ENCODE measurements at places on chromosomes 11 and 22.

DNA sequence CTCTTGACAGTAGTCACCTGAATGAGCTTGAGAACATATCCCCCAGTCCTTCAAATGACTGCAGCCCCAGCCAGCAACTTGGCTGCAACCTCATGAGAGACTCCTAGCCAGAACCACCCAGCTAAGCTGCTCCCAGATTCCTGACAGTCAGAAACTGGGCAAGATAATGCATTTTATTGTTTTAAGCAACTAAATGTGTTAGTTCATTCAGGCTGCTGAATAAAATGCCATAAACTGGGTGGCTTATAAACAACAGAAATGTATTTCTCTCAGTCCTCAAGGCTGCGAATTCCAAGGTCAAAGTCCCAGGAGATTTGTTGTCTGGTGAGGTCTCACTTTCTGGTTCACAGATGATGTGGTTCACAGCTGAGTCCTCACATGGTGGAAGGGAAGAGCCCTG lies 5.8 kb upstream of the PAMR1 start:
- DNase-seq = no peak

DNA sequence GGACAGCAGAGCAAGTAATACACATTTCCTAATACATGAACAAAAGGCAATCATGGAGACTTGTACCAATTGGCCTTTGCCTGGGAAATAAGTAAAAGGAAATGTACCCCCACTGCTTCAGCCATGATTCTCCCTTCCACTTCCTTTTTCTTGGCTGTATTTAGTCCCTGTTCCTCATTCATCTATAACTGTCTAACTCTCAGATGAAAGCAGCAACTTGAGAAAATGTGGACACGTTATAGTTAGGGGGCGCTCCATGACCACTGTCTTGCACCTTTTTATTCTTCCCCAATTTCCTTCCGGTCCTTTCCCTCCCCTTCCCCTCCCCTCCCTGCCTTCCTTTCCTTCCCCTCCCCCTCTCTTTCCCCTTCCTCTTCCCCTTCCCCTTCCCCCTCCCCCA lies 61.3 kb upstream of the BARX2 start:
- no peak for DNase-seq

- no peak for DNase-seq
Measured at GRCh38 chr22:46517255-46517761, 20.1 kb downstream of the CELSR1 start.

- DNase-seq = no peak
Measured at GRCh38 chr22:27420817-27421361, 380.7 kb downstream of the MN1 start.

All from NCI-H774 (cell line).